B cell (primary cell): ENCODE measurements at places on chromosomes 7 and 10. TPM values are rescaled to one million over a fixed set of nuclear protein-coding genes. Genes with fewer than 3 reads are reported as not detected.
A peak's percentile ranks its signal among the peaks of the same experiment; 100 is the strongest.

DNA sequence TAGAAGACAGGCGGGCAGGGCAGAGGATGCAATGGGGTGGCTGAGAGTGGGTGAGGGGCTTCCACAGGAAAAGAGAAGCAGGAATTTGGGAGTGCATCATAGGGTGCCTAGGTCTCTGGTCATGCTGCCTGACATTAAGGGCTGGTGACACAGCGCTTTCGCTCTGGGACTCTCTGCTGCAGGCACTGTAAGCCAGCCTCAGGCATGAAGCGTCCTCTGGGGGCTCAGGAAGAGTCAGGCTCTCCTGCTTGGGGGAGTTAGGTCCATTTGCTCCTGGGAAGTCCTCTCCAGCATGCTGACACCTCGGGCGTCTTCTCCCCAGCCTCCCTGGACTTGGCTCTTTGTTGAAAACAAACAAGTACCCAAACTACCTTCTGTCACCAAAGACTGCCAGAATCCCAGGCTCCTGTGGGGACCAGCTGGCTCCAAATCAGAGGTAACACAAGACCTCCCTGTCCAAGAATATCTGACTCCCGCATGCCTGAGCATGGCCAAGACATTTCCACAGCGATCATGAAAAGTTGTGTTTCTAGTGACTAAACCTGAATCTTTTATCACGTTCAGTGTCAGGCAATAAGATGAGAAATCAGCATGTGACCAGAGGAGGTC lies 55.4 kb downstream of the GPR26 start:
- H3K27me3 ChIP-seq: no peaks in the 10 kb centered on the region
- H3K4me1 ChIP-seq: no peaks in the 10 kb centered on the region
- no peak overlapping the region for H3K4me3 ChIP-seq
- no peak overlapping the region for H3K27ac ChIP-seq
- no peaks in the 10 kb centered on the region for H3K36me3 ChIP-seq
- no peak for DNase-seq

GRCh38 chr7:33764752-33765451 lies 140.4 kb upstream of the BMPER start:
- H3K27ac ChIP-seq: no peak overlapping the region
- no peak for DNase-seq
- H3K36me3 ChIP-seq: no peaks in the 10 kb centered on the region
- H3K4me3 ChIP-seq: no peak overlapping the region

DNA sequence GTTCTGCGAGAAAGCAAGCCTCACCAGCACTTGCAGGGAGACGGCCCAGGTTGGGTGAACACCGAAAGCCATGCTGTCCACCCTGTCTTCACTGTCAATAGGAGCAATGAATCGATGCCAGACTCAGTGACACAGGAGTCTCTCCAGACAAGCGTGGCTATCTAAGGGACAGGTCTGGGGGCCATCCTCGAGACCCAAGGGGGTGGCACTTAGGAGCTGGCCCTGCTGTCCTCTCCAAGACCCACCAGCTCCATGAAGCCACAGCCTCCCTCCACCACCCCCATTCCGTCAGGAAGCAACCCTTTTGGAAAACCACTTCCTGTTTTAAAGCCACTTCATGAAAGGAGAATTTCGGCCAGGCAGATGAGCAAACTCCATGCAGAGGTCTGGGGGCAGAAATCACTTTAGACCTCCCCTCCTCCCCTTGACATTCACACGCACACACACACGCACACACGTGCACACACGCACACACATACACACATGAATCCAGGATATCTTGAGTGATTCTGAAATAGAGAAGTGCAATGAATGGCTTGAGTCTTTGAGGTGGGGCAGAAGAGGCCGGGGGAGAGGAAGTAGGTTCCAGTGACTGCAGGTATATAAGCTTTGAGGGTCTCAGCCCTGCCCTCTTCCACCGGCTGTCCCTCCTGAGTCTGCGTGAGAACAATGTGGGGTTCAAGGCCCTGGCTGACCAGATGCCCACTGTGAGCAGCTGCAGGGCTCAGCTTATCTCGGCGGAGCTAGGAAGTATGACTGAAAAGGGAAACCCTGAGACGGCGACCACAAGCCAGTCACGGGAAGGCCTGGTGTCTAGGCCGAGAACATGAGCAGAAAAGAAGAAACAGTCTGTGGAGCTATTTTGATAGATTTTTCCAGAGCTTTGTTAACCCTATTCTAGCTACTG lies 25.0 kb downstream of the RGS10 start:
- no peaks in the 10 kb centered on the region for H3K27me3 ChIP-seq
- no peaks in the 10 kb centered on the region for H3K36me3 ChIP-seq
- no peak overlapping the region for H3K4me3 ChIP-seq
- peaks cover 38% of the 10 kb centered on the region for H3K4me1 ChIP-seq
- peak overlapping the region; percentile 67 for H3K27ac ChIP-seq

- no peaks in the 10 kb centered on the region for H3K4me1 ChIP-seq
- no peaks in the 10 kb centered on the region for H3K27me3 ChIP-seq
- no peak for DNase-seq
- H3K36me3 ChIP-seq: peaks cover 26% of the 10 kb centered on the region
- no peak overlapping the region for H3K4me3 ChIP-seq
These were observed 74.0 kb downstream of the CDK13 start for GRCh38 chr7:40024048-40024447.

- H3K4me1 ChIP-seq: peaks cover 10% of the 10 kb centered on the region
- no peaks in the 10 kb centered on the region for H3K36me3 ChIP-seq
- no peak overlapping the region for H3K4me3 ChIP-seq
- no peaks in the 10 kb centered on the region for H3K27me3 ChIP-seq
These were observed 101.8 kb downstream of the PTPRE start for GRCh38 chr10:128008521-128009250.

GRCh38 chr10:29595636-29596225 lies 39.0 kb downstream of the SVIL start:
- no peaks in the 10 kb centered on the region for H3K27me3 ChIP-seq
- H3K27ac ChIP-seq: no peak overlapping the region
- DNase-seq: no peak
- no peak overlapping the region for H3K4me3 ChIP-seq

- no peak for DNase-seq
- H3K36me3 ChIP-seq: no peaks in the 10 kb centered on the region
- no peak overlapping the region for H3K27ac ChIP-seq
- no peaks in the 10 kb centered on the region for H3K4me1 ChIP-seq
- H3K4me3 ChIP-seq: no peak overlapping the region
- H3K27me3 ChIP-seq: peaks cover 2% of the 10 kb centered on the region
These were observed 85.4 kb upstream of the TRIL start for GRCh38 chr7:29043576-29043975.

- no peak overlapping the region for H3K4me3 ChIP-seq
- H3K27me3 ChIP-seq: no peaks in the 10 kb centered on the region
- DNase-seq: no peak
- H3K27ac ChIP-seq: no peak overlapping the region
- no peaks in the 10 kb centered on the region for H3K4me1 ChIP-seq
- H3K36me3 ChIP-seq: no peaks in the 10 kb centered on the region
These were observed 308.4 kb upstream of the KLF6 start for GRCh38 chr10:4093438-4093837.

- no peaks in the 10 kb centered on the region for H3K36me3 ChIP-seq
- H3K27ac ChIP-seq: no peak overlapping the region
- peaks cover 7% of the 10 kb centered on the region for H3K4me1 ChIP-seq
These were observed 70.8 kb upstream of the KDM7A start for GRCh38 chr7:140247559-140247958.

GRCh38 chr10:50991456-50992355 lies 82.6 kb upstream of the PRKG1 start:
- no peak overlapping the region for H3K27ac ChIP-seq
- peaks cover 15% of the 10 kb centered on the region for H3K4me1 ChIP-seq
- H3K4me3 ChIP-seq: no peak overlapping the region
- no peak for DNase-seq
- H3K27me3 ChIP-seq: peaks cover 11% of the 10 kb centered on the region

GRCh38 chr7:55206235-55207029 lies 158.7 kb upstream of the LANCL2 start:
- DNase-seq: no peak
- no peaks in the 10 kb centered on the region for H3K36me3 ChIP-seq
- no peaks in the 10 kb centered on the region for H3K4me1 ChIP-seq
- H3K27ac ChIP-seq: no peak overlapping the region

GRCh38 chr10:96360766-96361165 lies 2.0 kb upstream of the OPALIN start:
- H3K4me3 ChIP-seq: no peak overlapping the region
- no peaks in the 10 kb centered on the region for H3K27me3 ChIP-seq
- DNase-seq: no peak
- no peak overlapping the region for H3K27ac ChIP-seq
- no peaks in the 10 kb centered on the region for H3K36me3 ChIP-seq

- H3K27ac ChIP-seq: no peak overlapping the region
- no peaks in the 10 kb centered on the region for H3K4me1 ChIP-seq
- no peak overlapping the region for H3K4me3 ChIP-seq
- H3K36me3 ChIP-seq: no peaks in the 10 kb centered on the region
These were observed 70.9 kb downstream of the MBL2 start for GRCh38 chr10:52701647-52702046.

- no peaks in the 10 kb centered on the region for H3K27me3 ChIP-seq
- no peak overlapping the region for H3K27ac ChIP-seq
- no peak overlapping the region for H3K4me3 ChIP-seq
- DNase-seq: no peak
- H3K36me3 ChIP-seq: no peaks in the 10 kb centered on the region
These were observed 1.7 kb upstream of the CCM2 start for GRCh38 chr7:44998153-44998871.

DNA sequence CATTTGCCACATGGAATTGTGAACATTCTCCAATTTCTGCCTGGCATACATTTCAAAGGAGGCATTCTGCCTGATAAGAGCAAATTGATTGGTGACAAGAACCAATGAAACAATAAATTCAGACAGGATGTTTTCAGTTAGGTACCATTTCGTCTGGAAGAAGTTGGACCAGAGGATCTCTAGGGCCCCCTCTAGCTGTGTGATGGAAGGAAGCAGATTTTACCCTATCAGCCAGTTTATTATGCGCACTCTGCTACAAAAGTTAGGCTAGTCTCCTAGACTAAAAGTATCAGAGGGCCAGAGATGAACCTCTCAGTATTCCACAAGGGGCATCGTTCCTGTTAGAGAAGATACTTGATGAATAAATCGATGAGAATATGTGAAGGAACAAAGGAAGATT lies 118.0 kb downstream of the BUB3 start:
- DNase-seq: no peak
- H3K27ac ChIP-seq: no peak overlapping the region
- no peaks in the 10 kb centered on the region for H3K4me1 ChIP-seq
- no peaks in the 10 kb centered on the region for H3K27me3 ChIP-seq
- no peak overlapping the region for H3K4me3 ChIP-seq
- no peaks in the 10 kb centered on the region for H3K36me3 ChIP-seq

The ZNF804B gene
- total RNA-seq: not detected in 2 replicates

The GPER1 gene
- total RNA-seq: 20.7 and 21.3 TPM in 2 replicates

The SPDYE2 gene
- total RNA-seq: 0.47 and 0.58 TPM in 2 replicates

The PNLIPRP3 gene
- total RNA-seq: not detected in 2 replicates

The MYO3A gene
- 1.4 and 1.7 TPM in 2 replicates for total RNA-seq

The PKD2L1 gene
- total RNA-seq: not detected in 2 replicates

The HOXA3 gene
- total RNA-seq: not detected in 2 replicates

The SEMA3D gene
- 0.36 and 0.59 TPM in 2 replicates for total RNA-seq

The NRCAM gene
- 3.6 and 4.6 TPM in 2 replicates for total RNA-seq

The ZCWPW1 gene
- total RNA-seq: 22.7 and 28.0 TPM in 2 replicates

The NAT16 gene
- not detected in 2 replicates for total RNA-seq

The PHKG1 gene
- 3.3 and 4.0 TPM in 2 replicates for total RNA-seq

The GPR22 gene
- not detected in 2 replicates for total RNA-seq

The TMEM236 gene
- total RNA-seq: 0.27 and 0.34 TPM in 2 replicates

The SRRM3 gene
- not detected in 2 replicates for total RNA-seq

The CXCL12 gene
- not detected in 2 replicates for total RNA-seq

The SLC26A3 gene
- total RNA-seq: not detected in 2 replicates

The CCDC146 gene
- 8.5 and 10.2 TPM in 2 replicates for total RNA-seq

The PNLIPRP1 gene
- total RNA-seq: not detected in 2 replicates

The GNG11 gene
- 1.6 and 1.7 TPM in 2 replicates for total RNA-seq

The SLC13A1 gene
- 0.10 TPM in 1 of 2 replicates, not detected in the other for total RNA-seq
